ENCODE measurements at places on chromosomes 6 and 20. TPM values are rescaled to one million over a fixed set of nuclear protein-coding genes. Genes with fewer than 3 reads are reported as not detected.
A peak's percentile ranks its signal among the peaks of the same experiment; 100 is the strongest.

GRCh38 chr6:69542494-69542893 lies 254.3 kb downstream of the LMBRD1 start:
- DNase-seq, result no peak

- no peak for DNase-seq
Measured at GRCh38 chr6:31090973-31091364, 21.4 kb downstream of the C6orf15 start.

DNA sequence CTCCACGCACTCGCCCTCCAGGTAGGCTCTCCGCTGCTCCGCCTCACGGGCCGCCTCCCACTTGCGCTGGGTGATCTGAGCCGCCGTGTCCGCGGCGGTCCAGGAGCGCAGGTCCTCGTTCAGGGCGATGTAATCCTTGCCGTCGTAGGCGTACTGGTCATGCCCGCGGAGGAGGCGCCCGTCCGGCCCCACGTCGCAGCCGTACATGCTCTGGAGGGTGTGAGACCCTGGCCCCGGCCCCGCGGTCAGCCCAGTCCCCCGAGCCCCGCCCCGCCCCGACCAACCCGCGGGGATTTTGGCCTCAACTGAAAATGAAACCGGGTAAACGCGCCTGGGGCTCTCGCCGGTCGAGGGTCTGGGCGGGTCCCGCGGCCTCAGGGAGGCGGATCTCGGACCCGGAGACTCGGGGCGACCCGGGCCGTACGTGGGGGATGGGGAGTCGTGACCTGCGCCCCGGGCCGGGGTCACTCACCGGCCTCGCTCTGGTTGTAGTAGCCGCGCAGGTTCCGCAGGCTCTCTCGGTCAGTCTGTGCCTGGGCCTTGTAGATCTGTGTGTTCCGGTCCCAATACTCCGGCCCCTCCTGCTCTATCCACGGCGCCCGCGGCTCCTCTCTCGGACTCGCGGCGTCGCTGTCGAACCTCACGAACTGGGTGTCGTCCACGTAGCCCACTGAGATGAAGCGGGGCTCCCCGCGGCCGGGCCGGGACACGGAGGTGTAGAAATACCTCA lies 598 bp downstream of the HLA-B start:
- DNase-seq, result peak; percentile 49

DNA sequence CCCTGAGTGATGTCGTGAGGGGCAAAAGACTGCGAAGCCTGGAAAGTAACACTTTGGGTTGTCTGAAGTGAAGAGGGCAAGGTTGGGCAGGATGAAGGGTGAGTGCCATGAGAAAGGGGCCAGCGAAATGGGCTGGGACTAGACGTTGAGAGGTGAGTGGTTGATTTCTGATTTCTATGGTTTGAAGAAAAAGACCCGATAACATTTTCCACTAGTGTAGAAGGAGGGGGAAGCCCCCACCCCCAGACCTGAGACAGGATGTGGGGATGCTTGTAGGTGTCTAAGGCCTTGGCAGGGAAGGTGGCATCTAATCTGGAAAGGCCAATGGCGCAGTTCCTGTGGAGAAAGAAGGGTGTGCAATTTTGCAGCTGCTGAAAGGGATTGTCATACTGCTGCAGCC lies 25.3 kb upstream of the KIF3B start:
- DNase-seq, result no peak

DNA sequence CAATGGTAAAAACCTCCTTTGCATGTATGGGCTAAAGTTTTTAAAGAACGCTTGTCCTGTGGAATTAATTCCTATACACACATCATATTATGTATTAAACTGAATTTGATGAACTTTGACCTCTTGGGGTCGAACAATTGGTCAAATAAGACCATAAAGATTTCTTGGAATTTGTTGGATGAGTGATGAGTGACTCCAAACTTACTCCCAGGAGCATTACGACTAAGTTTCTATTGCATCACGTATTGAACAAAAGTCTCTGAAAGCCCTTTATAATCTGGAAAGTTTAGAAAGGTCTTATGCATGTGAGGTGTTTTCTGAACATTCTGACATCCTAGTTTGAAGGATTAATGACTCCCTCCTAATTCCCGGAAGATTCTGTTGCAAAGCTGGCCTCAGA lies 126.9 kb upstream of the BMP5 start:
- no peak for DNase-seq

GRCh38 chr20:62832212-62832922 lies 15.5 kb downstream of the COL9A3 start:
- peak; percentile 54 for DNase-seq

GRCh38 chr20:37989601-37990295 lies 43.5 kb downstream of the TTI1 start:
- peak; percentile 45 for DNase-seq

The SLC24A3 gene
- 6.8 TPM for total RNA-seq

The B3GAT2 gene
- total RNA-seq, result under 0.01 TPM

The CLPSL1 gene
- total RNA-seq, result not detected
